Memory B cell (primary cell): ENCODE measurements at places on chromosomes 1 and 21.

GRCh38 chr1:62058956-62059355 lies 135.7 kb upstream of the L1TD1 start:
- no peak for DNase-seq

DNA sequence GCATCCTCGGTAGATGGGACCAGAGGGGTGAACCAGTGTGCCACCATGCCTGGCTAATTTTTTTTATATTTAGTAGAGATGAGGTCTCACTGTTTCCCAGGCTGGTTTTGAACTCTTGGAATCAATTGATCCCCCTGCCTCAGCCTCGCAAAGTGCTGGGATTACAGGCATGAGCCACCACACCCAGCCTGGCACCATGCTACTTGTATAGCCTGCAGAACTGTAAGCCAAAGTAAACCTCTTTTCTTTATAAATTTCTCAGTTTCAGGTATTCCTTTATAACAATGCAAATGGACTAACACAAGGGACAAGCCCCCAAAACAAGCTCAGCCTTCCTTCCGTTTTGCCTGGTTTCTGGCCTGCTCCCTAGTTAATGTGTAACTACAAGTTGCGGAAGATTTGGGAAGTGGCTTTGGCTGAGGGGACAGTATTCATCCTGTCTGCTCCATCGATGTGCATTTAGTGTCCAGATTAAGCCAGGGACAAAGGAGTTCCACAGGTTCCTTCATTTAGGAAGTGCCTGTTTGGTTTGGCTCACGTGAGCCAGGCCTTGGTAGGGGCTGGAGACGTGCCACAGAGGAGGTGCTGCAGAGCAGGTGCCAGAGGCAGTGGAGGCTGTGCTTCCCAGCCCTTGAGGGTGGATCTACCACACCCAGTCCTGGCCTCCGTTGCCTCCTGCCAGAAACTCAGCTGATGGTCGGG lies 4.4 kb downstream of the AVPR1B start:
- no peak for DNase-seq

DNA sequence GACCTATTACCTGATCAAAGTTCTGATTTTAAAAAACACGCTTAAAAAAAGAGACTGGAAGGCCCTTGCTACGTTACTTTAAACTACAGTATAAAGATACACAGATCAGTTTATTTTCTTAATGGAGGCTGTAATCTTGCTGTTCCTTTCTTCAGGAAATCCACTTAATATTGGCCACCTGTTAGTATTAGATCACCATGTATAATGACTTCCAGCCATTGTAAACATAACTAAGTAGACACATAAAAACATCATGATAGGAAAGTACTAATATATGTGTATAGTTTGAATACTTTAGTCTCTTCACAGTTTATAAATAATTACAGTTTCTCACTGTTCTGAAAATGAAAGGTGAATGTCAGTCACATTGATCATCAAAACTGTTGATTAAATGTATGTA lies 68.6 kb downstream of the ADGRL2 start:
- no peak for DNase-seq

DNA sequence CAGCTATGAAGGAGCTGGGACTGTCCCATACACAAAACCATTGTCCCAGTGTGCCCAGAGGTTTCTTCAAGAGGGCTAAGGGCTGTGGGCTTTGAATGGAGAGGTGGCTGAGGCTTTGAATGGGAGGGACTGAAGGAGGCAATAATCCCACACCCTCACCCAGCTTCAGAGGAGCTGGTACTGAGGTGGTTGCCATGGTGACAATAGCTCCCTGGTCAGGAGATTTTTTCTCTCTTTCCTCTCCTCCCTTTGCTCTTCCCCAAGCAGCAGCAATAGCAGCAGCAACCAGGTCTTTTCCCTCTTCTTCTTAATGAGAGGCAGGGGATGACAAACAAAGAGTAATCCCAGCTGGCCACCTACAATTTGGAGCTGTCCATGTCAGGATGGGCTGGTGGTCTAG lies 1.6 kb downstream of the HPCAL4 start:
- no peak for DNase-seq

DNA sequence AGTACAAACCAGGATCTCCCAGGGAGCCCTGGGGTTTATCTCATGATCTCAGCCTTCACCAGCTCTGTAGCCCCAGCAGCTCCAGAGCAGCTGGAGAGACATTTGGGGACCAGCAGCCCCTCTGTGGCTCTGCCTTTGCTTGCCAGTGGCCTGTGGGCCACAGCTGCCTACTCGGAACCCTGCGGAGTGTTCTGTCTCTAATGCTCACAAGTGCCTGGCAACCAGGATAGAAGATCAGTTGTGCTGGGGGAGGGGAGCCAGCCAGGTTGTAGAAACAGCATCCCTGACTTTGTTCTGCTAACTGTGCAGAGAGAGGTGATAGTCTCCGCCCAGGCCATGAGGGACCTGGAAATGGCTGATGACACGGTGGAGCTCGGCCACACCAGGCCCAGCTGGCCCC lies 50.9 kb upstream of the KCNJ15 start:
- no peak for DNase-seq

DNA sequence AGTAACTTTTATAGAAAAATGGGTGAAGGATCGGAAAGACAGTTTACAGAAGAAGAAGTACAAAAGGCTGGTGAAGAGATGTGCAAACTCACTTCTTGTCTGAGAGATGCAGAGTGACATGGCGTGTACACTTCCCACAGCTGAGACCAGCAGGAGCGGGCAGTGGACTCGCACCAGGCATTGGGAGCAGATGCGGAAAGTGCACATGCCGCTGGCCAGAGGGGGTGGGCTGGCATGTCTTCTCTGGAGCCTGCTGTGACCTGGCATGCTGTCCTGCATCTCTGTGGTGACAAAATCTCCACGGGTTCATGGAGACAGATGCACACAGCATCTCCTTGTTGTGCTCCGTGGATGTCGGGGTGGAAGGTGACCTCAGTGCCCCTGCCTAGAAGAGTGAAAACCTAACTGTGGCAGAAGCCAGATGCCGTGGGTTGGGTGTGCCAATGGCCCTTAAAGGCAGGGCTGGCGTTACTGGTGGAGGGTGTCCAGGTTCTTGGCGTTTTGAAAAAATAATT lies 128.6 kb upstream of the COL6A1 start:
- no peak for DNase-seq

- DNase-seq = no peak
These were observed 84.5 kb downstream of the COLGALT2 start for GRCh38 chr1:183953031-183953430.

DNA sequence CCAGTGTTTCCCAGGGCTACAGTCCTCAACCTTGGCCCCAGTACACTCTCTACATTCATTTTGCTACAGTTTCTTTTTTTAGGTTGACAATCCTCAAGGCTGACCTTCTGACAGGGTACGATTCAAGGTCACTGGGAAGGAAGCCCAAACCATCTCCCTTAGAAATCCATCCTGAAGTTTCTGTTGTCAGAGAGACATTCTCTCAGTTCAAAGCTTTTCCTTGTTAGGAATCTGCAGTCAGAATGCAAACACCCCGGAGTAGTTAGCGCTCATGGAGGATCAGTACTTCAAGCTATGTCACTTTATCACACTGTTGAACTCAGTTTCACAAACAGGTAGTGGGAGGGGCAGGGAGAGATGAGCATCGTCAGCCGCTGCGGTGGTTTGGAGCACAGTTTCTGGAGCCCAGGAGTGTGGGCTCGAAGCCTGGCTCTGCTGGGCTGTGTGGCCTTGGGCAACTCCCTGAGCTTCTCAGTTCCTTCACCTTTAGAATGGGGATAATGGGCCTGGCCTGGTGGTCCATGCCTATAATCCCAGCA lies 4.2 kb downstream of the SLC2A5 start:
- no peak for DNase-seq

GRCh38 chr1:153733970-153734369 lies 6.1 kb downstream of the INTS3 start:
- DNase-seq = no peak

- DNase-seq = no peak
These were observed 693.7 kb downstream of the MATN1 start for GRCh38 chr1:30029677-30030076.

DNA sequence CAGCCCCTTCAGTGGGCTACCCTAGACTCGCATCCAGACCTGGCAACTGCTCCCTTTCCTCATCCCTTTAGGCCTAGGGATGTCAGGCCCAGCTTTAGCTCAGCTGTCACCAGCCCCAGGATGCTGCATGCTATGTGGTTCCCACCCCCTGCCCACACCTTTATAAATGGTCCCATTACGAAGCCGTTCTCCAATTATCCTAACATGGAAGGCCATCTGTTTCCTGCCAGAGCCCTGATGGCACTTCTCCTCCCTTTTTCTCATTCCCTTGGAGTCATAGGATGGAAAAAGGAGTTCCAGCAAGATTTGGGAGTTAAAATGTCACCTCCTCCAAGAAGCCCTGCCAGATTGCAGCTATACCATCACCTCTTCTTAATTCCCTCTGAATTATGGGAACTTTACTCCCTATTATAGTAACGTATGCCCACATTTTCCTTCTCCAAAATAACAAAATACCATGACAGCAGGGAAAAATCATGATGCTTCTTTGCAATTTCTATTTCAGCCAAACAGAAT lies 205.0 kb upstream of the GRIK3 start:
- DNase-seq = no peak

- DNase-seq = no peak
These were observed 48.8 kb upstream of the LRRC8D start for GRCh38 chr1:89771991-89772560.
